A549 treated with CORT108297 at 1 μM for 4 hours (cell line): ENCODE measurements at places on chromosomes 2 and 18. TPM values are rescaled to one million over a fixed set of nuclear protein-coding genes. Genes with fewer than 3 reads are reported as not detected.

LINC00305 gene
- not detected in 5 replicates for total RNA-seq

KLHL29 gene
- total RNA-seq, result 3.6 to 5.7 TPM (median 4.6 TPM) in 5 replicates

KCMF1 gene
- 87.2 to 97.4 TPM (median 95.0 TPM) in 5 replicates for total RNA-seq

FAM228B gene
- total RNA-seq, result 1.3 to 3.1 TPM (median 2.1 TPM) in 5 replicates

TRABD2A gene
- 8.2 to 11.5 TPM (median 9.9 TPM) in 5 replicates for total RNA-seq

TAF4B gene
- total RNA-seq, result 4.4 to 5.1 TPM (median 4.6 TPM) in 5 replicates

G6PC2 gene
- total RNA-seq, result not detected in 5 replicates

NDUFAF7 gene
- total RNA-seq, result 18.1 to 20.6 TPM (median 19.8 TPM) in 5 replicates

MDH1B gene
- 1.3 to 2.3 TPM (median 1.6 TPM) in 5 replicates for total RNA-seq

UPP2 gene
- not detected in 5 replicates for total RNA-seq

CFC1 gene
- not detected in 5 replicates for total RNA-seq

RSAD2 gene
- total RNA-seq, result 0.17 to 0.89 TPM (median 0.25 TPM) in 5 replicates

KLHL14 gene
- not detected in 5 replicates for total RNA-seq

ZNF521 gene
- total RNA-seq, result not detected in 5 replicates

MAP3K19 gene
- not detected in 5 replicates for total RNA-seq

NYAP2 gene
- not detected in 5 replicates for total RNA-seq

FAM168B gene
- 78.1 to 100 TPM (median 87.9 TPM) in 5 replicates for total RNA-seq
